ENCODE measurements at places on chromosomes 12 and 14. TPM values are rescaled to one million over a fixed set of nuclear protein-coding genes. Genes with fewer than 3 reads are reported as not detected.

The CD163 gene
- polyA plus RNA-seq = 130 TPM

The SAMD4A gene
- 4.2 TPM for polyA plus RNA-seq

The SIX6 gene
- not detected for polyA plus RNA-seq

The SLCO1B1 gene
- not detected for polyA plus RNA-seq

The PTPRB gene
- polyA plus RNA-seq = not detected

The TAS2R30 gene
- not detected for polyA plus RNA-seq

The NANOG gene
- not detected for polyA plus RNA-seq

The TAS2R20 gene
- 0.13 TPM for polyA plus RNA-seq

The KCNK10 gene
- polyA plus RNA-seq = not detected

The AGAP2 gene
- 5.1 TPM for polyA plus RNA-seq

The GARIN6 gene
- polyA plus RNA-seq = not detected

The RASSF9 gene
- not detected for polyA plus RNA-seq

The FGF6 gene
- not detected for polyA plus RNA-seq

The CCDC196 gene
- not detected for polyA plus RNA-seq

The NTN4 gene
- polyA plus RNA-seq = not detected

The KLRC3 gene
- not detected for polyA plus RNA-seq

The TRIM9 gene
- polyA plus RNA-seq = not detected

The SENP1 gene
- polyA plus RNA-seq = 3.2 TPM

The KRT85 gene
- not detected for polyA plus RNA-seq

The NKX2-1 gene
- not detected for polyA plus RNA-seq

The RIMKLB gene
- polyA plus RNA-seq = 1.0 TPM

The E2F7 gene
- not detected for polyA plus RNA-seq

Data from CD14-positive monocyte (primary cell).